RWPE2 (cell line): ENCODE measurements at places on chromosomes 2 and 18.

DNA sequence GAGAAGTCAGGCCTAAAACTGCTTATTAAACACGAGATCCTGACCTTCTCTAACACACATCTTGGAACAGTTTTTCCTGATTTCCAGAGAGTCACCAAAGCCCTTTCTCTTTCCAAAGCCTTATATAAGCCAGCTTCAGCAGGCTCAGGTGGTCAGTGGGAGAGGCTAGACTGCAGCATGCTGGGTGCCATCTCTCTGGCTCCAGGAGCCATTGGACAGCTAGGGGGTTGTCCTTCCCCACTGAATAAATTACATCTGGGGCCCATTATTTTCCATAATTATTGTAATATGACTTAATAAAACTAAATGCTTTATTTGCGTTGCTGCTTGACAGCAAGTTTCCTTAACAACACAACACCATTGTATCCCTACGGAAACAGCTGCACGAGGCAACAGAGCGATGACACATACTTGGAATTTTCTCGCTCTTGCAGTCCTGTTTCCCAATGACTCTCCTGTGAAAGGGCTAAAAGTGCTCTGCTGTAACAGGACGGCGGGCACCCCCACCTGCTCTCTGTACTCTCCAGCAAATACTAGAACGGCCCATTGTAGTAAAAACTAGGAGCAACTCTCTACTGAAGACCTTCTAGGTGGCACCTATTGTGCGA is 160.6 kb downstream of the RNF144A start:
- DNase-seq: no peak
- no peak overlapping the region for H3K4me3 ChIP-seq
- no peaks in the 10 kb centered on the region for H3K4me1 ChIP-seq

DNA sequence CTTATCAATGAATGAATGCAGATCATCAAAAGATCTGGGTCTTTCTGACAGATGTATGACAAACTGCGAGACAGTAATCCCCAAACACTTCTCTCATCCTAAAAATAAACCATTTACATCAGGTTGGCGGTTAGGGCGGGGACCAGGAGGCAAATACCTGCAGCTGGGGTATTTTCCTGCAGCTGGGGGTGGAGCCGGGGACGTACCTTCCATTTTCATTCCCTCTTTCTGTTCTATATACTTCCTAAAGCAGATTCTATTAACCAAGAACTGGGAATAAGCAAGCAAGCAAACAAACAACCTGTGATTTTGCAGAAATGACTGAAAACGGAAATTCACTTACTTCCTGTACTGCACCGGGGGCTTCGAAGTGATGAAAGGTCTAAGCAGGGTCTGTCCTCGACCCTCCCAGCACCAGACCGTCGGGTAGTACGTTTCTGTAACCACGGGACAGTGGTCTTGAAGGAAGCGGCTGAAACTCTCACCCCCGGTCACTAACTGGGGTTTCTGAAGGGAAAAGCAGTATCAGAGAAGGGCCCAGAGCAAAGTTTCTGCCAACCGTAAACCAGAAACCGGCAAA is 1.2 kb downstream of the ABHD3 start:
- peak overlapping the region; percentile 64 for H3K4me3 ChIP-seq
- DNase-seq: no peak
- no peaks in the 10 kb centered on the region for H3K4me1 ChIP-seq
- H3K36me3 ChIP-seq: peaks cover 16% of the 10 kb centered on the region; the same call in 1 of the 2 replicates
- H3K27me3 ChIP-seq: no peaks in the 10 kb centered on the region

DNA sequence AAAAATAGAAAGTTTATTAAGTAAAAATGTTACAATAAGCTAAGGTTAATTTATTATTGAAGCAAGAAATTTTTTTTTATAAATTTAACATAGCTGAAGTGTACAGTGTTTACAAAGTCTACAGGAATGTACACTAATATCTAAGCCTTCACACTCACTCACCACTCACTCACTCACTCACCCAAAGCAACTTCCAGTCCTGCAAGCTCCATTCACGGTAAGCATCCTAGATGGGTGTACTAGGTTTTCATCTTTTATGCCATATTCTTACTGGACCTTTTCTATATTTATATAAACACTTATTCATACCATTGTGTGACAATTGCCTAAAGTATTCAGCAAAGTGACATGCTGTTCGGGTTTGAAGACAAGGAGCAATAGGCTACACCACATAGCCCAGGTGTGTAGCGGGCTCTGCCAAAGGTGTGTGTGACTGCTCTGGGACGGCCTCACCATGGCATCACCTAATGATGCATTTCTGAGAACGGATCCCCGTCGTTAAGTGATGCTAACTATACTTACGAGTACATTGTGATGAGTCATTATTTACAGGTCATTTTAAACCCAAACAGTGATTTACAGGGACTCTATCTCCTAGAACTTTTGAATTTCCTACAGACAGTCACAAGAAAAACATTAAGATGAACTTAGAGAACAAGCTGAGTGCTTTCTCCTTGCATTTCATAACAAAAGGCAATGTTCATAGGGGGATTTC is 76.3 kb upstream of the ID2 start:
- no peak for DNase-seq
- H3K27me3 ChIP-seq: no peaks in the 10 kb centered on the region
- no peak overlapping the region for H3K4me3 ChIP-seq

DNA sequence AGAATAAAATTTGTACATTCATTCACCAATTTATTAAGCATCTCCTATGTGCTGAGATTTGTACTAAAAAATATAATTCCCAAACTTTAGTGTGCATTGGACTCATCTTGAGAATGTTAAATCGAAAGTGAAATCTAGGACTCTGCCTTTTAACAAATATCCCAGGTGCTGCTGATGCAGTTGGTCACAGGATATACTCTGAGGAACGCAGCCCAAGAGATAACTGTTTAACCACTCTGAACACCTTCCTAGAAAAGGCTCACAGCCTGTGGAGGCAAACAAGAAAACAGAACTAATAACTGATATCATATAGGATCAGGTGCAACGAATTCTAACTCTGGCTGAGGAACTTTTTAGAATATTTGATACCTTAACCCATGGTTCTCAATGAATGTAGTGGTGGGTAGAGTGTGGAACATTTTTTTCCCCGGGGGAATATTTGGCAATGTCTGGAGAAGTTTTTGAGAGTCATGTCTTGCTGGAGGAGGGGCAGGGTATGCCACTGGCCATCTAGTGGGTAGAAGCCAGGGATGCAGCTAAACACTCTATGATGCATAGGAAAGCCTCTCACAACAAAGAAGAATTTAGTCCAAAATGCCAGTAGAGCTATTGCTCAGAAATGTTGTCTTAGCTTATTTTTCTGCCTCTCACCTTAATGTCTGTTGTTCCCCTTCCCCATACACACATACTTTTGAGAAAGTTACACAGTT is 96.5 kb downstream of the EHBP1 start:
- peaks cover 25% of the 10 kb centered on the region for H3K36me3 ChIP-seq
- H3K4me3 ChIP-seq: no peak overlapping the region
- DNase-seq: no peak

- no peak for DNase-seq
- H3K36me3 ChIP-seq: no peaks in the 10 kb centered on the region
- H3K27ac ChIP-seq: no peak overlapping the region
- no peaks in the 10 kb centered on the region for H3K27me3 ChIP-seq
Measured at GRCh38 chr18:53033128-53033527, 693.1 kb downstream of the DCC start.

DNA sequence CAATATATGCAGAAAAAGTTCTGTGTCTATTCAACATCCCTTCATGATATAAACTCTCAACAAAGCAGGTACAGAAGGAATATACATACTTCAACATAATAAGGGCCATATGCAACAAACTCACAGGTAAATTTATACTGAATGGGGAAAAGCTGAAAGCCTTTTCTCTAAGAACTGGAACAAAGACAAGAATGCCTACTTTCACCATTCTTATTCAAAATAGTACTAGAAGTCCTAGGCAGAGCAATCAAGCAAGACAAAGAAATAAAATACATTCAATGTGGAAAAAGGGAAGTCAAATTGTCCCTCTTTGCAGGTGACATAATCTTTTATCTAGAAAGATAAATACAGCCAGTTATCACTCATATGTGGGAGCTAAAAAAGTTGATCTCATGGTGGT is 116.3 kb downstream of the ACVR1 start:
- H3K36me3 ChIP-seq: peaks cover 25% of the 10 kb centered on the region
- no peak overlapping the region for H3K27ac ChIP-seq
- no peak for DNase-seq
- H3K27me3 ChIP-seq: no peaks in the 10 kb centered on the region
- no peak overlapping the region for H3K4me3 ChIP-seq

DNA sequence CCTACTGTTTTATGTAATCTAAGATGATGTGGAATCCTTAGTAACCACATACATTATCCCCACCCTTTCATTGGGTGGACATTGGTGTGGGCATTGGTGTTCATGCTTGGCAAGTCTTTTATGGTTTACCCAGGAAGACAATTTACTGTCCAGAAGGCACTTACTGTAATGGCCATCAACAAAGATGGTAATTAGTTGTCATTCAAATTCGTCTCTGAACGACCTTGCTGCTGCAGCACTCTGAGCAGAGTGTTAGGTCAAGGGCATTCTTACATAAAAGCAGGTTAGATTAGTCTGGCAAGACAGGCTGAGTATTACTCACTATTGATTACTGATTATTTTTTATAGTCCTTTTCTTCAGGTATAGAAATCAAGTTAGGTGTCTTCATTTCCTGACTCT is 447.9 kb downstream of the XIRP2 start:
- DNase-seq: no peak
- no peaks in the 10 kb centered on the region for H3K36me3 ChIP-seq
- H3K4me3 ChIP-seq: no peak overlapping the region
- H3K27me3 ChIP-seq: no peaks in the 10 kb centered on the region
- no peak overlapping the region for H3K27ac ChIP-seq

DNA sequence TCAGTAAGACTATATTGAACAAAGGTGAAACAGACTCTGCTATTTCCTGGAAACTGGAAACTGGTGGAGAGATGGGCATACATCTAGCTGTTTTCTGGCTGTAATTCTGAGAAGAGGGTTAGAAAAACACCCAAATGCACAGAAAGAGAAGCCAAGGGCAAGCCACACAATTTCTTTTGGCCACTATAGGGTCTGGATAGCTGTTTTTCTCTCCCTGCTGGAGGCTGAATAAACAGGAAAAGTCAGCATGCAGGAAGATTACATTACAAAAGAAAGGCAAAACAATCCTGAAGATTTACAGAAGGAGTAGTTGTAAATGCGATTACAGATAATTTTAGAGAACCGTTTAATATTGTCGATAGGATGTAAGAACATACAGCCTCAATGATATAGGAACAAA is 186.2 kb upstream of the REG3G start:
- H3K4me1 ChIP-seq: no peaks in the 10 kb centered on the region
- no peaks in the 10 kb centered on the region for H3K36me3 ChIP-seq
- no peaks in the 10 kb centered on the region for H3K27me3 ChIP-seq
- DNase-seq: no peak
